ENCODE measurements at places on chromosomes 5 and 9.

DNA sequence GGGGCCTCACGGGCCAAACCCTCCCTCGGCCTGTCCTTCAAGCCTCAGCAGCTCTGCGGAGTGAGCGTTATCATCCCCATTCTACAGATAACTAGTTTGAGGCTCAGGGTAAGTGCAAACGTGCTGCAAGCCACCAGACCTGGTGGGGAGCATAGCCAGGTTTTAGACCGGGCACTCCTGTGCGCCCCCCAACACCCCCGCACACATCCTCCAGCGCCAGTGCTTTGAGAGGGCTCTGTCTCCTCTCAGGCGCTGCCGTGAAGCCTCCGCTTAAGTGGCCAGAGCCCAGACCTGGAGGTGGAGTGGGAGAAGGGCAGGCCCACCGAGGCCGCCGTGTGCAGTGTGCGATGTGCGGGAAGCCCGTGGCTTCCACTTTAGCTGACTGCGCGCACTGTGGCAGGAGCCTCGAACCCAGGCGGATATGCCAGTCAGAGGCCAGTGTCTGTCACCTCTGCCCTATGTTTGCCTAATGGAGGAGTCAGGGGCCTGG is 1.6 kb upstream of the MGAT1 start:
- peak; percentile 55 for DNase-seq

GRCh38 chr9:123418052-123418430 is 62.0 kb downstream of the CRB2 start:
- DNase-seq: no peak

GRCh38 chr9:127722055-127722745 is 6.3 kb downstream of the TTC16 start:
- no peak for DNase-seq

- peak; percentile 7 for DNase-seq
Observed at GRCh38 chr9:111037708-111038330, 451 bp downstream of the LPAR1 start.

Data from stimulated activated CD4-positive, alpha-beta T cell treated with anti-CD3 and anti-CD28 coated beads, Interleukin-15, amount 100 ng/mL, for 24 hours (primary cell).